Cerebellar cortex (tissue), 1 donor: ENCODE measurements at places on chromosomes 11 and 22.

DNA sequence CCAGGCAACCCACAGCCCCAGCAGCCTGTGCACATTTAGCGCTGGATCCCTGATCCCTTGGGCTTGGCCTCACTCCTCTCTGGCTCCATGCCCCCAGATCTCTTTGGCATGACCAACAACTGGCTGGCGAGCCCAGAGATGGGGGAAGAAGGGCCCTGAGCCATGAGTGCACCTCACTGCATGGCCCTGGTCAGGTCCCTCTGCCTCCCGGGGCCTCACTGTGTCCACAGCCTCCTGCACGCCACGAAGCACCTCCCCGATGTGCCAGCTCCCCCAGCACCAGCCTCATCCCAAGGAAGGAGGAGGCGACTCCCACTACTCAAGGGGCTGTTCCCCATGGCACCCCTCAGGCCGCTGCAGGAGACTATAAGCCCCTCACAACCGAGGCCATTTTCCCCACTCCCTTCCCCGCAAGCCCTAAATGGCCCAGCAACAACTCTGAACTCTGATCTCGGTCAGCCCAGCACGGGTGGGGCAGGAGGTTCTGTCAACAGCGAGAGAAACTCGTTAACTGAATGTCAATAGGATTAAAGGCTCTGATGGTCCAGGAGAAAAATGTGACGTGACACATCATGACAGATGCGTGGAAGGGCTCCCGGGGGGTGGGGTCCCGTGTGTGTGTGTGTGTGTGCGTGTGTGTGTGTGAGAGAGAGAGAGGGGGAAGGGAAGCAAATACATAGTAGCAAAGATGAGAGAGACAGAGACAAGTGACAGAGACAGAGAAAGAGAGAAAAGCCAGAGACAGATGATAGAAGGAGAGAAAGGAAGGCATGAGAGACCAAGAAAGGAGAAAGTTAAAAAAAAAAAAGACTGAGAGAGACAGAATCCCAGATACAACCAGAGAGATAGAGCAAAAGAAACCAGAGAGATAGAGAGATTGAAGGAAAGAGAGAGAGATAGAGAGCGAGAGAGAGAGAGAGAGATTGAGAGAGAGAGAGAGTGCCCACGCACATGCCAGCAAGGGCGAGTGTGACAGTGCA lies 28.4 kb upstream of the SYT7 start:
- DNase-seq, result no peak

GRCh38 chr11:118820412-118821357 lies 29.7 kb upstream of the DDX6 start:
- peak; percentile 96 for DNase-seq

DNA sequence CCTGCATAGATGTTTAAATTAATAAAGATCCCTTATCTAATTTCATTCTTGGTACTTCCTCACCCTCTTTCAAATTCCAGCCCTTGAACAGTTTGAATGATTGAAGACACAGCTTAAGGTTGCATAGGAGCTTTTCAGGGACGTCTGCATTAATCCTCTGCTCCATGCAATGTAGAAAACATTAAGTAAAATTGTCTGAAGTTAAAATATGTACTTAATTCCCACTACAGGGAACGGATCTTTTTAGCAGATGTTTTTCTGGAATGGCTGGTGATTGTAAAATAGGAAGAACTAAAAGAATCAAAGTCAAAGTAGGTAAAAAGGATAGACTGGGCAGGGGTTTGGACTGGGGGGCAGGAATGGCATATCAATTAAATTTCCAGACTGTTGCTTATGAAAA lies 58.9 kb downstream of the ABTB2 start:
- DNase-seq, result no peak

DNA sequence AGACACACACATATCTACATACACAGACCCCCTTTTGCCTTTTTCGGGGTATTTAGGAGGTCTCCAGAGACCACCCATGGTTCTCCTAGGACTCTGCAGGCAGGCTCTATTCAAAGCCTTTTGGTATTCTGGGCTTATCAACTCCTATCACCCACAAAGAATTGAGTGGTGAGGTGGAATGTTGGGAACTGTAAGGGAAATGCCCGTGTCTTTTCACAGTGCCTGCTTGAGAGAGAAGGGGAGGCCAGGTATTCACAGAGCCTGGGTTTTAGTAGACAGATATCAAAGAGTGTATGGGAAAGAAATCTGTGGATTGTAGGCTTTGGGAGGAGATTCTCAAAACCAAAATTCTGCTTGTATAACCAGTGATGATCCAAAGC lies 44.0 kb upstream of the CSNK2A3 start:
- no peak for DNase-seq

GRCh38 chr11:43518408-43519160 lies 159.9 kb downstream of the TTC17 start:
- DNase-seq, result no peak

DNA sequence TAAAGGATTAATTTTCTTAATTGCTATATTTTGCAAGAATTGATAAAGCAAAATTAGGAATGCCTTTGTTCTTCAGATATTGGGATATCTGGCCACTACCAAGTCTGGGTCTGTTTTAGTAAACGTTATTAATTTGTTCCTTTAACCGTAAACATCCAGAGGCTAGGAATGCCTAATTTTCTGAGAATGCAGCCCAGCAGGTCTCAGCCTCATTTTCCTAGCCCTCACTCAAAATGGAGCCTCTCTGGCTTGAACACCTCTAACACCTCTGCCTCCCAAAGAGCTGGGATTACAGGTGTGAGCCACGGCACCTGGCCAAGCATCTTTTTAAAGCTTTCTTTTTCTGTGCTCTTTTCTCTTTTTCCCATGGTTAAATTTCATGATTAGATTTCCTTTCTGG lies 18.4 kb downstream of the TMEM135 start:
- DNase-seq, result no peak
